Kasumi-1 (cell line): ENCODE measurements at places on chromosomes 7 and 10.

DNA sequence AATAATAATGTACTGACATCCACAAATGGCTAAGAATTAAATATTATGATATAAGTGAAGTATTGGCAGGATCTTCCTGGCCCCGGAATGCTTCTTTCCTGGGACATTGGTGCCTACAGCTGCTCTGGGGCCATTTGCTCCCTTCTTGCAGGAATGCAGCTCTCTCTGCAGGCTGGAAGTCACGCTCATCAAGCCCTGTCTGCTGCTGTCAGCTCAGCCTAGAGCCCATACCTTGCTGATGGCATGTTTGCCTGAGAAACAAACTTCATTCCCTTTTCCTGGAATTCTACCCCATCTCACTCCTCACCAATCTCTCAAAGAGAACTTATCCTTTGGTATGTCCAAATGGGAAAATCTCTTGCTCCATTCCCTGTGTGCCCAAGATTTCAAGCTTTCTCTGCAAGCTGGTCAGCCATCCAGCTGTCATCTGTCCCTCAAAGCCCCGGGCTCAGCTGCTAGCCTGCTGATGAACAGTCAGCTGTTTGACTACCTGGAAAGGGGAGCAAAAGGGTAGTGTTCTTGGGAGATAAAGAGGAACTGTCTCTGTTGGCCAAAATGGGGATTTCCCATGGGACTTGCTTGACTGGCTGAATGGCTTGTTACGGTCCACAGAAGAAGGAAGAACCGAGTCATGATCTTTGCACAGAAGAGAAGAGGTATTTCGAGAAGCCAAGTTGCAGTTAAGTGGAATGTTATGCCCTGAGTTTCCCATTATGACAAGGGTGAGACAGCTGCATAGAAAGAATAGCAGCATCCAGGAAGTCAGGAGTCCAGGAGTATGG is 12.0 kb upstream of the RASSF4 start:
- DNase-seq, result no peak

GRCh38 chr10:60286559-60286958 is 103.1 kb downstream of the ANK3 start:
- DNase-seq, result no peak

DNA sequence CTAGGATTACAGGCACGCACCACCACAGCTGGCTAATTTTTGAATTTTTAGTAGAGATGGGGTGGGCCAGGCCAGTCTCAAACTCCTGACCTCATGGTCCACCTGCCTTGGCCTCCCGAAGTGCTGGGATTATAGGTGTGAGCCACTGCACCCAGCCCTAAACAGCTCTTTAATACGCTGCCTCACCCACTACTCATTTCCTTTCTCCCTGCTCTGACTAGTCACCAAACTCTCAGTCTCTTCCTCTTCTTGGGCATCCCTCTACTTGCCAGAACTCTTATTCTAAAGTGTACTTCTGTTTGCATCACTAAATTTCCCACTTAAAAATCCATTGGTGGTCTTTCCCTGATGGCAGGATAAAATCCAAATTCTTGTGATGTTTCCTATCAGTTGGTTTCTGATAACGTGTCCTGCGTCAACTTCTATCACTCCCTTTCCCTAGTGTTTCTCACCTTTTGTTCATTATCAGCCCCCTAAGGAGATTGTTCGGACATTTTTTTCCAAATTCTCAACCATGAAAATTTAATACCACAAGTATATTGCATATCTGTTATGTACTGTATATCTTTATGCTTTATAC is 124.7 kb downstream of the CUBN start:
- DNase-seq, result no peak

DNA sequence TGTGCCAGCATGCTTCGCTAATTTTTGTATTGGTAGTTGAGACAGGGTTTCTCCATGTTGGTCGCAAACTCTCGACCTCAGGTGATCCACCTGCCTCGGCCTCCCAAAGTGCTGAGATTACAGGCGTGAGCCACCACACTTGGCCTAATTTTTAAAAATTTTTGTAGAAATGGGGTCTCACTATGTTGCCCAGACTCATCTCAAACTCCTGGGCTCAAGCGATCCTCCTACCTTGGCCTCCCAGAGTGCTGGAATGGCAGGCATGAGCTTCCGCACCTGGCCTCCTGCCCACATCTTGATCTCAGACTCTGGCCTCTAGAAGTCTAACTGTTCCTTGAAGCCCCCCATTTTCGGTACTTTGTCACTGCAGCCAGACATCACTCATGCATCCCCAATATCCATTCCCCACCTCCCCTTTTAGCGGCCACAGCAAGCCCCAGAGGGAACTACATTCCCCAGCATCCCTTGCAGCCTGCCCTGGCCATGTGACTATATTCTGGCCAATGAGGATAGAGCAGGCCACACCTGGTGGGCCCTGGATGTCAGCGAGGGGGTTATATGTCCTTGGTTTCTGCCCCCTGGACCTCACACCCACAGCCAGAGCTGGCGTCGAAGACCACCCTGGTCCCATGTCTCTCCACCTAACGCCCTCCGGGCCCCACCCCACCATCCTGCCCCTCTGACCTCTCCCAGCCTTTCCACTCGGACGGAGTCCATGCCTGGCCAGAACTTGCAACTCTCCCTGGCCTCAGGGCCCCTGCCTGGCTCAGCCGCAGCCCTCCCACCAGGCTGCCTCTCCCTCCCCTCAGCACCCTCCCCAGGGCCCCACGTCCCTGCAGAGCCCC is 33.8 kb downstream of the MICALL2 start:
- no peak for DNase-seq

- DNase-seq, result no peak
These were observed 86.8 kb downstream of the GPR158 start for GRCh38 chr10:25261558-25261957.

GRCh38 chr7:155166673-155167370 is 96.7 kb downstream of the HTR5A start:
- no peak for DNase-seq

DNA sequence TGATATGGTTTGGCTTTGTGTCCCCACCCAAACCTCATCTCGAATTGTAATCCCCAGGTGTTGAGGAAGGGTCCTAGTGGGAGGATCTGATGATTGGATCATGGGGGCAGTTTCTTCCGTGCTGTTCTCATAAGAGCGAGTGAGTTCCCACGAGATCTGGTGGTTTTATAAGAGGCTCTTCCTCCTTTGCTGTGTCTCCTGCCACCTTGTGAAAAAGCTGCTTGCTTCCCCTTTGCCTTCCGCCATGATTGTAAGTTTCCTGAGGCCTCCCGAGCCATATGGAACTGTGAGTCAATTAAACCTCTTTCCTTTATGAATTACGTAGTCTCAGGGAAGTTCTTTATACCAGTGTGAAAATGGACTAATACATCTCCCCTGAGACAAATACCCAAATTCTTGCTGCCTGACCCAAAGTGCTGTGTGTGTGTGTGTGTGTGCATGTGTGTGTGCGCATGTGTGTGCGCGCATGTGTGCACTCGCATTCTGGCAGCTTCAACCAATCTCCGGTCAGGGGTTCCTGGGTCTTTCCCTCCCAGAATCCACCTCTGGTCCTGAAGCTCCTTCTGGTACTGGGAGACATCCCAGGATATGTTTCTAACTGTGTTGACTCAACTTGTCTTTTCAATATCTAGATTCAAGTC is 98.1 kb upstream of the LRRC4 start:
- peak; percentile 65 for DNase-seq

GRCh38 chr10:121975295-121976086 is 474 bp upstream of the NSMCE4A start:
- DNase-seq, result peak; percentile 37

DNA sequence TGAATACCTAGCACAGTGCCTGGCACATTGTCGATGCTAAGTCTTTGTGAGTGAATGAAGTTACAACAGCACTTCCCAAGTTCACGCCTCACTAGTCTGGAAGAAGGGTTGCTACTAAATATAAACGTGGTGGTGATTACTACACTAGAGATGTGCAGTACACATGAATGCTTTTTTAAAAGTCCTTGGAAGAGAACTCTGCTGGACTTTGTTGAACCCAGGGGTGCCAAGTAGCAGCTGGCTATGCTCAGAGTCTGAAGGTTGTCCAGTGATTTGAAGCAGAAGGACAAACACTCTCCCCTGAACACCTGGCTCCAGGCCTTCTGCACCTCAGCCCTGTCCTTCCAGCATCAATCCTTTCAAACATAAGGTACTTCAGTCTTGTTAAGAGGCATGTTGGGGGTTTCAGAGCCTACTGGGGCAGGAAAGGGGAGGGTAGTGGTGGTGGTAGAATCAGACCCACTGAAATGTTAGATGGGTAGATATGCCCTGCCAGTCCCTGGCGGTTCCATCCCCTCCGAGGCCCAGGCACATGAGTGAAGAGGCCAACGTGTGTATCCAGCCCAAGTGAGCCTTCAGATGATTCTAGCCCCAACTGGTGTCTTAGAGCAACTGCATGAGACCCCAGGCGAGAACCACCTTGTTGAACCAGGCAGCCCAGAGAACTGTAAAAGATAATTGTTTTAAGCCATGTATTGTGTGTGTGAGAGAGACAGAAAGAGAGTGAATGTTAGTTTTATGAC is 94.4 kb downstream of the TAX1BP1 start:
- no peak for DNase-seq

DNA sequence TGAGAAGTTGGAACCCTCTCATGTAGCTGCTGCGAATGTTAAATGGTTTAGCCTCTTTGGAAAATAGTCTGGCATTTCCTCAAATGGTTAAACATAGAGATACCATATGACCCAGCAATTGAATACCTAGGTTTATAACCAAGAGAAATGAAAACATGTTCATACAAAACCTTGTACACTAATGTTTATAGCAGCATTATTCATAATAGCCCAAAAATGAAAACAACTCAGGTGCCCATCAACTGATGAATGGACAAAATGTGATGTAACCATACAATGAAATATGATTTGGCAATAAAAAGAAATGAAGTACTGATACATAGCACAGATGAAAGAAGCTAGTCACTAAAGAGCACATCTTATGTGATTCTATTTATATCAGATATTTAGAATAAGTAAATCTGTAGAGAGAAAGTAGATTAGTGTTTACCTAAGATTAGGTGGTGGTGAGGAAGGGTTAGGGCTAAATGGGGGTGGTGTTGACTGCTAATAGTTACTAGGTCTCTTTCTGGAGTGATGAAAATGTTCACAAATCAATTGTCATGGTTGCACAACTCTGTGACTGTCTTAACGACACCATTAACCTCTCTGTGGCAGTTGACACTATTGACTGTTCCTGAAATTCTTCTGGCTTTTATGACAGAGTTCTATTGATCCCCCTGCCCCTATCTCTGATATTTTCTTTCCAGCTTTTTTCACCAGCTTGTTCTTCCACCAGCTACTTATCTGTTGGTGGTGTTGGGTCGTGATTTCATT is 35.2 kb downstream of the VCL start:
- no peak for DNase-seq

- no peak for DNase-seq
These were observed 62.2 kb downstream of the VIM start for GRCh38 chr10:17290226-17290625.

DNA sequence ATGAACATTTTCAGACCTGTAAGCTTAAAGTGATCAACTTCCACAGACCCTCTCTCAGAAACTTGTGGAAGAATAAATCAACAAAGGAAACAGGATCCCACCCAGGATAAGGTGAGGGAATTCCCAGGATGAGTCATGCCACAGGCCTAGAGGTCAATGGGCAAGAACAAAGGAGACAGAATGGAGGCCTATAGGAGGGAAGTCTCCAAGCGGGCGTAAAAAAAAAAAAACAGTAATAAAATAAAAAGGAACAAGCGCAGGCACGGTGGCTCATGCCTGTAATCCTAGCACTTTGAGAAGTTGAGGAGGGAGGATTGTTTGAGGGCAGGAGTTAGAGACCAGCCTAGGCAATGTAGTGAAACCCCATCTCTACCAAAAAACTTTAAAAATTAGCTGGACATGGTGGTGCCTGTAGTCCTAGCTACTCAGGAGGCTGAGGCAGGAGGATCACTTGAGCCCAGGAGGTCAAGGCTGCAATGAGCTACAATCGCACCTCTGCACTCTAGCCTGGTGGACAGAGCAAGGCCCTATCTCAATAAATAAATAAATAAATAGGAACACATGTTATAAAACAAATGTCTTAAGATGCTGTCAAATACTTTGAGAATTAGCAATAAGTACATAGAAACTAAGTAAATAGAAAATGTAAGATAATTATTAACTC is 8.4 kb downstream of the SORBS1 start:
- no peak for DNase-seq

GRCh38 chr10:102004376-102004775 is 51.6 kb downstream of the ARMH3 start:
- no peak for DNase-seq

GRCh38 chr10:72126184-72126871 is 38.0 kb upstream of the SPOCK2 start:
- DNase-seq, result peak; percentile 60

DNA sequence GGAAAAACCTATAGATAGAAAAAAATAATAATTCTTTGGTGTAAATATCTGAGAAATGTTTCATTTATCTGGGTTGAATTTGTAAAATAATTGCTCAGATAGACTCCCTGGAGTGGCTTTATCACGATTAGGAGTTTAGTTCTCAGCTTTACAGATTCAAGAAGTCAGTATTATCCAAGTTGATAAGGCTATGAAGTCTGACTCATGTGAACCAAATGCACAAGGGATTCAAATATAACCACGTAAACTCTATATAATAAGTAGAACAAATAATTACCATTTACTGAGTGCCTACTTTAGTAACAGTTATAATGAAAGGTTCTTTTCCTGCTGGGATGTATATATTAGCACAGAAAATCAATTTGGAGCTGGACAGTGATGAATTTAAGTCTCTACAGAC is 290.4 kb downstream of the PRKG1 start:
- no peak for DNase-seq

DNA sequence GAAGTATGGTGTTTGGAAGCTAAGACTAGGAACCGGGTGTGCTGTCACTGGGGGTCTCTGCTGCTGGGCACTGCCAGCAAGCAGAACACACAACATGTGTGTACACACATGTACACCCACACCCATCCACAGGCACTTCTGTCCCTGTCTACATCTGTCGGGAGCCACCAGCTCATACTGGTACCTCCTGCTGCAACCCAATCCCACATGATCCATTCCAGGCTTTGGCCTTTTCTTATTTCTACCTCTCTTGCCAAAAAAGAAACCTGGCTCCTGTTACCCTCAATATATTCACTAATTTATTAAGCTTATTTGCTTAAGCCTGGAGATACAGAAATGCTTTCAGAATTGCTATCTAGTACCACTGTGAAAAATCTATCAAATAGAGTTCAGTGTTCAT is 246.0 kb downstream of the DIP2C start:
- DNase-seq, result no peak

DNA sequence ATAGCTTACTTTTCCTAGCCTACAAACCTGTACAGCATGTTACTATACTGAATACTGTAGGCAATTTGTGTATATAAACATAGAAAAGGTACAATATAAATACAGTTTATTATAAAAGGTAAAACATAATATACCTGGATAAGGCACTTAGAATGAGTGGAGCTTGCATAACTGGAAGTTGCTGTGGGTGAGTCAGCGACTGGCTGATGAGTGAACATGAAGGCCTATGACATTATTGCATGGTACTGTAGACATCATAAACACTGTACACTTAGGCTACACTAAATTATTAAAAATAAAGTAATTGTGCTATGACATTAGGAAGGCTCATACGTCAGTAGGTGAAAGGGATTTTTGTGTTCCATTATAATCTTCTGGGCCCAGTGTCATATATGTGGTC is 228.8 kb downstream of the HDAC9 start:
- DNase-seq, result no peak
